ENCODE measurements at places on chromosomes 6 and 20. TPM values are rescaled to one million over a fixed set of nuclear protein-coding genes. Genes with fewer than 3 reads are reported as not detected.

The TRIM10 gene
- total RNA-seq = not detected

The PGC gene
- total RNA-seq = not detected

The PCSK2 gene
- not detected for total RNA-seq

The CCN6 gene
- not detected for total RNA-seq

DNA sequence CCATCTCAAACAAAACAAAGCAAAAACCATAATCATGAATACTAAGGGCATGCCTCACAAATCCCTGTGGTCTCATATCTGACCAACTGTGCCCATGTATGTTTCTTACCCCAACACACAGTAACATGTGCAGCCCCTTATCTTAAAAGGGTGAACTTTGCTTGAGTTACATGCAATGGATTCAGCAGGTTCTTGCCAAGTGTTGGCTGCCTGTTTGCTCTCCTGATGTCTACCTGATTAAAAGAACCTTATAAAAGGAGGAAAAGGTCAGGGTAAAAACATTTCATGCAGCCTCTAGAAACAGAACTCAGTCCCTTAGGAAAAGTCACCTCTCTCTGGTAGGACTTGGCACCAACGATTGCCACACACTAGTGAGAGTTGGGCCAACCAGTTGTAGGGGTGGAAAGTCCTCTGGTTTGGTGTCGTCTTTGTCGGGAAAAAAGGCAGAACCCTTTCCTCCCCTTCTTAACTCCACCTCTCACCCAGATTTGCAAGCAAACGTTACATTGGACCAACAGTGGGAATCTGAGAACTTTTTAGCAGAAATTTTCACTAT, 14.0 kb upstream of the LRRN4 start:
- H3K4me3 ChIP-seq = no peak overlapping the region
- no peaks in the 10 kb centered on the region for H3K27me3 ChIP-seq
- no peaks in the 10 kb centered on the region for H3K36me3 ChIP-seq

- no peaks in the 10 kb centered on the region for H3K4me1 ChIP-seq
- H3K36me3 ChIP-seq = no peaks in the 10 kb centered on the region
- no peak overlapping the region for H3K4me3 ChIP-seq
These were observed 295.6 kb downstream of the MAFB start for GRCh38 chr20:40393197-40394079.

DNA sequence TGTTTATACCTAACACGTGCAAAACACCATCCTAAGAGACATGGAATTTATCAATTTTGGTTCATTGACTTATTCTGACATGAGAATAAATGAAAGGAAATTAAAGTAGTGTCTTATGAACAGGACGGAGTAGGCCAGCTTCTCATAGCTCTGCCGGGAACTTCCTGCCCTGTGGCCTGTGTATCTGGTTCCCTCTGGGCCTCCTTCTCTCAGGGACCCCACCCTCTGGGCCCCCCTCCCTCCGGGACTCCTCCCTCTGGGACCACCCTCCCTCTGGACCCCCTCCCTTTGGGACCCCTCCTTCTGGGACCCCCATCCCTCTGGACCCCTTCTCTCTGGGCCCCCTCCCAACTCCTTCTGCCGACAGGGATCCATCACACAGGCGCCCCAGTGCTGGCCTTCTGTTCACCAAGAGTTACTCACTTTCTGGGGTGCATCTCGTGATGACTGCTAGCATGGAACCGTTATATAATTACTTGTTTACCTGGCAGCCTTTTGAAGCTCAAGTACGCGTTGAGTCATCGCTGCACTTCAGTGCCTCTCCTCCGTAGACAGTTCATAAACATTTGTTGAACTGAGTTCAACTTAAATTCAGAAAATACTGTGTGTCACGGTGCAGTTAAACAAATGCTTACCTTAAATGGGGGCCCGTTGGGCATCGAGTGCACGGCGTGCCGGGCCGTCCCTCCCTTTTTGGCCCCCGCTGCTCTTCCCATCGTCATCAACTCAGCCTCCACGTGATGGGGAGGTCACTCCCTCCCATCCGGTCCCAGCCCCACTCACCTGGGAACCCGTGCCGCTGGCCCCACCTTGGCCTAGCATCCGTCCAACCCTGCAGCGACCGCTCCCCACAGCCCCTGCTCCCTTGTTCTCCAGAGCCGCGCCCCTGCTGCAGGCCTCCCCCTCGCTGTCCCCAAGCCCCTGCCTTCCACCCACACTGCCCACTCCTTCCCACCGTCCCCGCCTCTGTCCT, 8.1 kb downstream of the CCR6 start:
- H3K27ac ChIP-seq = no peak overlapping the region
- no peak for DNase-seq
- peaks cover 51% of the 10 kb centered on the region for H3K4me1 ChIP-seq
- H3K27me3 ChIP-seq = no peaks in the 10 kb centered on the region

DNA sequence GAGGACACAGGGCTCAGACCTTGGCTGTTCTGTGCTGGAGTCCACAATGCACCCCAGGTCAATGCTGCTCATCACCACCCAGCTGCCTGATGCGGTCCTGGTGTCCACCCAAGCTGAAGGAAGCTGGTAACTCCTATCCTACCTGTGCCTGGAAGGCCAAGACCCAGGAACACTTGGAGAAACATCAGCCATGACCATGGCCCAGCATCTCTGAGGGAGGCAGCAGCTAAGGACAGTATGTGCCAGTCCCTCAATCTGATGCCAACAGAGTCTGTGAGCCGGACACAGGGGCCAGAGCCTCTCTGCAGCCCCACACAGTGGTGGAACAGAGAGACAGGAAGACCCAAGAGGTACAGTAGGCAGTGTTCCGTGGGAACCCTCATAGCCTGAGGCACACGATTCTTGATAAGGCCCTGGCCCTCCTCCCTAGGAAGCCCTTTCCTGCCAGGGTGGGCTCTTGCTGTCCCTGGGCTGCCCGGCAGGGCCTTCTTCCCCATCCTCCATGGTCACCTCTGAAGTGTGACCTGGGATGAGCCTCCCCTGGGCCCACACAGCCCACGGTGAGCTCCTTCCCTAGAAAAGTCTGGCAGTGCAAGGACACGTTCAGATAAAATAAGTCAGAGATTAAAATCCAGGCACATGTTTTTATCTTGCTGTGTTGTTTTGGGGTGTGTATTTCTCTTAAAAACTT, 170.7 kb downstream of the THBS2 start:
- H3K4me1 ChIP-seq = no peaks in the 10 kb centered on the region
- no peak overlapping the region for H3K27ac ChIP-seq
- H3K27me3 ChIP-seq = no peaks in the 10 kb centered on the region
- H3K4me3 ChIP-seq = no peak overlapping the region
- no peaks in the 10 kb centered on the region for H3K36me3 ChIP-seq

DNA sequence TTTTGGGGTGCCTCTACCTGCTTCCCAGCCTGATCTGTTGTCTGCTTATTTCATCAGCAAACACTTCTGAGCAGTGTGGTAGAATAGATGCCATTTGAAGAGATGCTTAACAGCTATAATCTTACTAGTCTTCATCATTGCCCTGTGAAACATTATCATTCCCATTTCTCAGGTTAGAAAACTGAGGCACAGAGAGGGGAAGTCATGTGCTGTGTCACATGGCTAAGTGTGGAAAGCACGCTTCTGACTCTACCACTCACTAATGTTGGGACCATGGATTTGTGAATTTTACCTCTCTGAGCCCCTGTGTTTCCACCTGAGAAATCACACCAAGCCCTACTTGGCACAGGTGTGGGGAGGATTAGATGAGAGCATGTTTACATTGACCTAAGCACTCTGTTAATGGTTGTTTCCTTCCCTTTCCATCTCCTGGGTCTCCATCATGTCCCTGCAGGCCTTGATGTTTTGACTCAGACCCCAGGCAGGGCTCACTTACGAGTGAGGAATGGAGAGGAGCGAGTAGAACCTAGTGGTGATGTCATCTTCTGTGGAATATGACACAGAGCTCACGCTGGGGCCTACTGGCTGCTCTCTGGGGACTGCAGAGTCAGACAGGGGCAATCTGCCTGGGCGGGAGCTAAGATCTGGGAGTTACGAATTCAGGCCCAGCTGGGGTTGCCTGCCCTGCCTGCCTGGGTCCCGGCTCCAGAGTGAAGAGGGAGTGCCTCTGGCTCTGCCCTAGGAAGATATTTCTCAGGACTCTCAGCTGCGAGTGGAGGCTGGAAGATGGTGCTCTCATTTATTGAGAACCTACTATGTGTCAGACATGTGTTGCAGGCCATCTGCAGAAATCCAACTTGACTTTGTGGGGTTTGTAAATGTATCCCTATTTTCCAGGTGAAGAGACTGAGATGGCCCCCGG, 64.3 kb downstream of the CDH22 start:
- peaks cover 7% of the 10 kb centered on the region for H3K4me1 ChIP-seq
- DNase-seq = no peak
- H3K27ac ChIP-seq = no peak overlapping the region
- H3K36me3 ChIP-seq = no peaks in the 10 kb centered on the region
- H3K4me3 ChIP-seq = no peak overlapping the region

- no peaks in the 10 kb centered on the region for H3K27me3 ChIP-seq
- no peaks in the 10 kb centered on the region for H3K4me1 ChIP-seq
- H3K36me3 ChIP-seq = no peaks in the 10 kb centered on the region
- DNase-seq = no peak
- no peak overlapping the region for H3K27ac ChIP-seq
These were observed 60.9 kb downstream of the TULP4 start for GRCh38 chr6:158373214-158373613.

GRCh38 chr6:49050584-49050983, 412.5 kb downstream of the MMUT start:
- no peak overlapping the region for H3K4me3 ChIP-seq
- DNase-seq = no peak
- H3K4me1 ChIP-seq = no peaks in the 10 kb centered on the region
- H3K27me3 ChIP-seq = no peaks in the 10 kb centered on the region

- DNase-seq = no peak
- H3K27me3 ChIP-seq = no peaks in the 10 kb centered on the region
- no peak overlapping the region for H3K4me3 ChIP-seq
- peaks cover 1% of the 10 kb centered on the region for H3K36me3 ChIP-seq
These were observed 25.8 kb downstream of the CBFA2T2 start for GRCh38 chr20:33515569-33516216.

GRCh38 chr20:34907616-34908469, 31.4 kb downstream of the ACSS2 start:
- H3K4me3 ChIP-seq = no peak overlapping the region
- peaks cover 20% of the 10 kb centered on the region for H3K36me3 ChIP-seq
- no peaks in the 10 kb centered on the region for H3K27me3 ChIP-seq
- H3K27ac ChIP-seq = no peak overlapping the region
